Glutamatergic neuron (in vitro differentiated cells): ENCODE measurements at places on chromosomes 16 and 17. TPM values are rescaled to one million over a fixed set of nuclear protein-coding genes. Genes with fewer than 3 reads are reported as not detected.

The CNTNAP4 gene
- total RNA-seq: 1.2 TPM

- DNase-seq: no peak
Measured at GRCh38 chr17:4492721-4493561, 5.7 kb upstream of the SPNS2 start.

The WFIKKN1 gene
- 61.9 TPM for total RNA-seq

DNA sequence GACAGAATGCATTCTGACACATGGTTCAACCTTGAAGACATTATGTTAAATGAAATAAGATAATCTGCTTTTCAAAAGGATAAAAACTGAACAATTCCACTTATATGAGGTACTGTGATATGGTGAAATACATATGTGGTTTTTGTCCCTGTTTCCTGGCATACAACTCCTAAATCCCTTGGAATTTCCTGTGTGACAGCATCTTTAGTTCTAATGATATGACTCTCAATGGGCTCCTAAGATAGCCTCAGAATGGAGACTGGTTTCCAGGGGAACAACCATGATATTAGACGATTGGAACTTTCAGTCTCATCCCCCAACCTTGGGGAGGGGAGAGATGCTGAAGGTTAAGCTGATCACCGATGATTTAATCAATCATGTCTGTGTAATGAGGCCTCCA, 37.7 kb upstream of the PHLPP2 start:
- DNase-seq: no peak

The SNX11 gene
- 44.0 TPM for total RNA-seq

The UTS2R gene
- 7.2 TPM for total RNA-seq

DNA sequence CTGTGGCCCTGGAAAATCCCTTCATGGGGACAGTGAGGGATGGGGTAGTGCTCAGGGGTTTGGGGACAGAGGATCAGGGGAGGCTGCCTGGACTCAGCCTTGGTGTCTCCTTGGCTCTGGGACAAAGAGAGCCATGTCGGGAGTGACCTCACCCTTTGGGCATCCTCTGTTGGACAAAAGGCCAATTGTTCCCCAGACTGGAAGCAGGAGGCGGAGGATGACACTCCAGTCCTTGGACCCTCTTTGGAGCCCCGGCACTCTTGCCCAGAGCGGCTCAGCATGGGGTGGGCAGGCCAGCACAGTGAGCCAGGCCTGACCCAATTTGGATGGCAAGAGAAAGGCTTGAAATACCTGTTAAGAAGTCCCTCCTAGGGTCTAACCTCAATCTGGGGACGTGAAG, 39.4 kb upstream of the PHB1 start:
- DNase-seq: no peak

The AOC3 gene
- total RNA-seq: 2.0 TPM

- no peak for DNase-seq
Measured at GRCh38 chr17:67818110-67819002, 6.9 kb upstream of the BPTF start.

The DLG4 gene
- 157 TPM for total RNA-seq

DNA sequence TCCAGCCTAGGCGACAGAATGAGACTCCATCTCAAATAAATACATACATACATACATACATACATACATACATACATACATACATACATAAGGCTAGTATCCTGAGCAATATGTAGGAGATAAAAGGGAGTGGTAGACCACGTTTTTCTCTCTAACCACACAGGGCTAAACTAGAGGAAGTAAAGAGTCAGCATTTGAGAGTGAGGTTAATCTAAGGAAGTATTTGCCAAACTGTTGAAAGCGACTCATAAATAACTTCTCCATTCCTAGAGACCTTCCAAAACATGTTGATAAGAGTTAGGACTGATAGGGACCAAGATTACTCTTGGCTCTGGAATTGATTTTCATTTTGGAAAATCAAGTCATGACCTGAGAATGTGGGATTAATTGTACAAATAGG, 68.9 kb downstream of the NEUROD2 start:
- no peak for DNase-seq

The MYH2 gene
- total RNA-seq: not detected

- DNase-seq: no peak
Measured at GRCh38 chr17:19332371-19333131, 30.0 kb downstream of the B9D1 start.

DNA sequence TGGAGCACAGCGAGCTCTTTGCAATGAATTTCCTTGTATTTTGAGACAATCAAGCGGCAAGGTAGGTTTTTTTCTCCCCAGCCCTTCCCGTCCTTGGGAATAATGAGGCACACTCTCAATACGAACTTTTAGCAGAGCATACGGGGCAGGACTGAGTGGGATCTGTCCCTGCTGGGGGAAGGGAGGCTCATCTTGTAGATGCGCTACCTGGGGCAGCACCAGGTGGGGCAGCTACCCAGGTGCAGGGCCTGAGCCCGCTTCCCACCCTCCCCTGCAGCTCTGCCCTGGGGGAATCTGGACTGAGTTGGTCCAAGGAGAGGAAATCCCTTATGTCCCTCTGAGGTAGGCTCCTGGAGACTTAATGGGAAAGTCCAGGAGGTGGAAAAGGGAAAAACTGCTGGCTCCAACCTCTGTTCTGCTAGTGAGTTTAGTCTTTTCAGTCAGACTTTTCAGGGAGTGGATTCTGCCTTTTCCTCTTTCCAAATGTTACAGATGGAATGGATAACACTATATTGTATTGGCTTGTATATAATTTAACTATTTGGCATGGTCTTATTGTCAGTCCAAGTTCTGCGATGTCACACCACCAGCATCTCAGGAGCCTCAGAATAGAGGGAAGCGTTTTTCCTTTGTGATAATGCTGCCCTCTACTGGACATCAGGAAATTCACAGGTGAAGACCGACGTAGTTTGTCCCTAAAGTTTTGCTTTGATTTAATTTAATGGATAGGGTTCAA, 9.6 kb upstream of the CES1 start:
- no peak for DNase-seq

DNA sequence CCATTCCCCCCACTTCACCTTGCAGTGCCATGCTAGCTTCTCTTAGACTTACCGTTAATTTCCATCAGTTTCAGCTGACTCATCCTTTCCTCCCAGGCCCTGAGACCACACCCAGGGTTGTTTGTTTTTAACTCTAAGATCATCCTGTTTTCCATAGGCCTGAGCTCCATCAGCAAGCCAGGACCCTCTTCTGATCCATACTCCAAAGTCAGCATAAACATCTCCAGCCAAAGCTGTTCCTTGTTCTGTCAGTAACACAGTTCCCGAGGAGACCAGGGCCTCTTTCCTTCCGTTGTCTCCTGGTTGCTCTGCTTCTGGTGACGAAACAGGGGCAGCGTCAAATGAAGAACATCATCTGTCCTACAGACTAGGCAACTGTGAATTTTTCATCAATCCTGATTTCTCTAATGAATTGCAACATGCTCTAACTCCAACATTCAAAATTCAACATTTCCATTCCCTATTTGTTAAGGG, 83.8 kb upstream of the HNF1B start:
- no peak for DNase-seq

GRCh38 chr17:204427-205147, 23.1 kb upstream of the DOC2B start:
- no peak for DNase-seq

The CCL5 gene
- not detected for total RNA-seq

DNA sequence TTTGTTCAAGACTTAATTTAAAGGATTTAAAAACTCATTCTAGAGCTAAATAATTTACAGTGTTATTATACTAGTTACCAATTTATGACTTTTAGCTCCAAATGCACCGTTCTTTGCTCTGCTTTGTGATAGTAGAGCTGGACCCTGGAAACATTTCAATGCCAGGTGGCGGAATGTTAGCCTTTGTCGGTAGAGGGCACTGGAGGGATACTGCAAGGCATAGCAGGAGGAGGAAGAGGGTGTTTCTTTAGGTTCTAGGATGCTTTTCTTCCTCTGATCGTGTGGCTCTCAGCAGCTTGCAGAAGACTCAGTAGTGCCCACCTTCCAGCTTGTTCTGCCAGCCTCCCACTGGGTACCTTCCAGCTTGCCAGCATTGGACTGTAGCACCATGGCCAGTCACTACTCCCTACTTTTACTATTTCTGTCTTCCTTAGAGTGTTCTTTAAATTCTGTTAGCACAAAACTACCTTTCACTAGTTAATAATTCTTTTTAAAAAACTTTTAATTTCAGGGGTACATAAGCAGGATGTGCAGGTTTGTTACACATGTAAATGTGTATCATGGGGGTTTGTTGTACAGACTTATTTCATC, 325.3 kb downstream of the UTP18 start:
- peak; percentile 40 for DNase-seq

- no peak for DNase-seq
Measured at GRCh38 chr17:3556916-3557767, 470 bp downstream of the TRPV3 start.

GRCh38 chr17:79203016-79203415, 128.4 kb downstream of the ENGASE start:
- no peak for DNase-seq

GRCh38 chr16:75264457-75264998, 13.1 kb upstream of the BCAR1 start:
- DNase-seq: no peak

GRCh38 chr16:75578725-75579124, 12.5 kb downstream of the GABARAPL2 start:
- no peak for DNase-seq

The USP32 gene
- total RNA-seq: 59.6 TPM

DNA sequence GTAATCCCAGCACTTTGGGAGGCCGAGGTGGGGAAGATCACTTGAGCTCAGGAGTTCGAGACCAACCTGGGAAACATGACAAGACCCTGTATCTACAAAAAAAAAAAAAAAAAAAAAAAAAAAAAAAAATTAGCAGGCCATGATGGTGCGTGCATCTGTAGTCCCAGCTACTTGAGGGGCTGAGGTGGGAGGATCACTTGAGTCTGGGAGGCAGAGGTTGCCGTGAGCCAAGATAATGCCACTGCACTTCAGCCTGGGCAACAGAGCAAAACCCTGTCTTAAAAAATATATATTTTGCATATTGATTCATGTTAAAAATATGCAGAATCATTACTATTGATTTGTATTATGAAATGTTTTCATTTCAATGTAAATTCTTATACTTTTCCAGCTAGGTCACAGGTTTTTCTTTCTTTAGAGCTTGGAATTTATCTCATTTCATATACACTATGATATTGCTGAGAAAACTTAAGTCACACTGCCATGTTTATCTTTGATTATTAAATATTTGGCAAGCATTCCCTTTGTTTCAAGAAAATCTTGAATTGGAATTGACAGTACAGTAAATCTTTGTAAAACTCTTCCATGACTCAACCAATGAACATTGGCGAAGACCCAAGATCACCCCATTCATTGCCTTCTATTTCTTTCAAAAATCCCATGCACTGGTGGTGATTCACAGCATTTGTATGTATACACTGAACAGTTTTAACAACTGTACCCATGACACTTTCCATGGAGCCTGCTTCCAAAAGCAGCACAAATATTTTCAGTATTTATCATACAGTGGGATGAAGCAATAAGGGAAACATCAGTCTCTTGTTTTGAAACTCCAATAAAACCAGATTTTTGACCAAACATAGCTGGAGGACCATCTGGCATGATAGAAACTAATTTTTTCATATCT, 83.5 kb upstream of the TNRC6A start:
- no peak for DNase-seq

The APOH gene
- not detected for total RNA-seq

The RAB26 gene
- total RNA-seq: 292 TPM

- no peak for DNase-seq
Measured at GRCh38 chr17:68599091-68599490, 2.1 kb downstream of the FAM20A start.

The CACNA1G gene
- 2.2 TPM for total RNA-seq

GRCh38 chr17:41976142-41976768, 9.7 kb downstream of the CNP start:
- no peak for DNase-seq
